ENCODE measurements at places on chromosomes 5 and 9. TPM values are rescaled to one million over a fixed set of nuclear protein-coding genes. Genes with fewer than 3 reads are reported as not detected.

Gene ARHGEF39
- polyA plus RNA-seq: 0.52 TPM

Gene SLC22A4
- polyA plus RNA-seq: 0.86 TPM

Gene HSPB3
- polyA plus RNA-seq: 644 TPM

Gene PCDHA4
- 0.02 TPM for polyA plus RNA-seq

Gene HMMR
- polyA plus RNA-seq: 0.34 TPM

Gene CYLC2
- polyA plus RNA-seq: not detected

Gene ECM2
- 10.8 TPM for polyA plus RNA-seq

Gene PTGR1
- 22.4 TPM for polyA plus RNA-seq

Gene FYB1
- 0.66 TPM for polyA plus RNA-seq

Gene PCDHB16
- 1.3 TPM for polyA plus RNA-seq

Gene GOLPH3
- polyA plus RNA-seq: 40.4 TPM

Gene B4GALT7
- 24.1 TPM for polyA plus RNA-seq

Gene INSL4
- not detected for polyA plus RNA-seq

Gene CAMK4
- polyA plus RNA-seq: 0.25 TPM

Gene TIMD4
- 0.07 TPM for polyA plus RNA-seq

Gene GFPT2
- polyA plus RNA-seq: 5.7 TPM
